ENCODE measurements at places on chromosomes 7 and 10.
A peak's percentile ranks its signal among the peaks of the same experiment; 100 is the strongest.

GRCh38 chr7:150685219-150686029, at the start of gene GIMAP2:
TSS of gene GIMAP2 (plus strand) at chr7:150685706. CDS start at chr7:150687060, 1,354 bp downstream.
- DNase-seq, result peak; percentile 8

DNA sequence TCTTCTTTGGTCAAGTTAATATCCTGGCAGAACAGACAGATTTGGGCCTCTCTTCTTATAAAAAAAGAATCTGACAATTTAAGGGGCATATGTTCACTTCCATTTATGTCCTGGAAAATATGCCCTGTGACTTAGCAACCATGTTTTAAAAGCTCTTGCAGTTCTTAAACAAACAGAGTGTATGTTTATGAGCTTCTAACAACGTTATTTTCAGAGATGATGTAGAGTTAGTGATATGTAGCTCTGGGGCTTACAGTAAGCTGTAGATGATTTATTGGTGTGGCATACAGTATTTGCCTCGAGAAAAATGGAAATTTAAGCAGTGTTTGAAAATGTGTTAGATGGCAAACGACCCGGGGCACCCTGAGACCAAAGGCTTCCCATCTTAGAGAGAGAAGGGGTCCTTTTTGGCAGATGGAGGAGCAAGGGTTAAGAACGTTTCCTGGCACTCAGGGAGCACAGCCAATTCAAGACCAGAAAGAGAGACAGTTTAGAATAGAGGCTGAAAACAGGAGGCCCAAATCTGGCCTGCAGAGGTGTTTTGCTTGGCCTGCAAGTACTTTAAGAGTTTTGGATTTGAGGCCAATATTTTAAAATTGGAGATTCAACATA, 397.5 kb downstream of the KCNMA1 start:
- no peak for DNase-seq

DNA sequence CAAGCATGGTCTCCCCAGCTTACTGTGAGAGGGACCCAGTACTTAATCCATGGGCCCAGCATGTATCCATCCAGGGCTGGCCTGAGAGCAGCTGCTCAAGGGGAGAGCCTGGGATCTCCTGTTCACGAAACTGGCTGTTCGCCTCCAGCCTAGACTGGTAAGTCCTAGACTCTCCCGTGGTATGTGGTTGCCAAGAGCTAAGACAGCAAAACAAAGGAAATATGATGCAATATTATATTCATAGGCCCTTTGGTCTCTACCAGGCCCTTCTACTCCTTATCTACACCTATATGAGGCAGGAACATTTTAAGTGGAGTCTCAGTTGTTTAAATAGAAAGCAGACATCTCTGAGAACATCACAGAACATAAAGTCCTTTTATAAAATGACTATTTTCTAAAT, 28.9 kb upstream of the STK17A start:
- DNase-seq, result no peak

- DNase-seq, result no peak
Observed at GRCh38 chr10:70925377-70926225, 37.2 kb upstream of the PCBD1 start.

- DNase-seq, result no peak
Observed at GRCh38 chr10:4459531-4459930, 366.5 kb upstream of the AKR1E2 start.

- DNase-seq, result no peak
Observed at GRCh38 chr10:110827875-110828274, 43.9 kb upstream of the PDCD4 start.

GRCh38 chr7:115910541-115911164, 119.9 kb downstream of the TFEC start:
- DNase-seq, result no peak

DNA sequence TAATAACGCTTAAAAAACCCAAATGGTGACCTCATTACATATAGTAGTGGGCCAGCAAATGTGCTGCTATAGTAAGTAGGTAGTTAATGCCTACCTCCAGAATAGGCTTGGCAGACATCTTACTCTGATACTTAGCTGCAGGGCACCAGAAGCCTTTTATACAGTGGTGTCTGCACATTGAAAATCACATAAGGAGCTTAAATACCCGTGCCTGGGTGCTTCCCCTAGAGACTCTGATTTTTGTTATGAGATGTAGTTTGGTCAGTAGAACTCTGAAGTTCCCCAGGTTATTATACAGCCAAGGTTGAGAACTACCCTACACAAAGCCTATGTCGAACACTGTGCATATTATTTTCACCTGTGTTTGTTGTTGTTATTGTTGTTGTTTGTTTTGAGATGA, 47.2 kb downstream of the ANKIB1 start:
- no peak for DNase-seq

Measured in NCI-H1436 treated with DMSO at 0.1 percent for 48 hours (cell line).